CD4-positive, alpha-beta T cell treated with Interleukin-15 for 1 hour (primary cell): ENCODE measurements at places on chromosomes 16 and 17.

GRCh38 chr16:10965440-10966061, 21.2 kb downstream of the CLEC16A start:
- DNase-seq, result peak; percentile 39

GRCh38 chr17:50464736-50465135, 3.9 kb downstream of the CHAD start:
- no peak for DNase-seq

DNA sequence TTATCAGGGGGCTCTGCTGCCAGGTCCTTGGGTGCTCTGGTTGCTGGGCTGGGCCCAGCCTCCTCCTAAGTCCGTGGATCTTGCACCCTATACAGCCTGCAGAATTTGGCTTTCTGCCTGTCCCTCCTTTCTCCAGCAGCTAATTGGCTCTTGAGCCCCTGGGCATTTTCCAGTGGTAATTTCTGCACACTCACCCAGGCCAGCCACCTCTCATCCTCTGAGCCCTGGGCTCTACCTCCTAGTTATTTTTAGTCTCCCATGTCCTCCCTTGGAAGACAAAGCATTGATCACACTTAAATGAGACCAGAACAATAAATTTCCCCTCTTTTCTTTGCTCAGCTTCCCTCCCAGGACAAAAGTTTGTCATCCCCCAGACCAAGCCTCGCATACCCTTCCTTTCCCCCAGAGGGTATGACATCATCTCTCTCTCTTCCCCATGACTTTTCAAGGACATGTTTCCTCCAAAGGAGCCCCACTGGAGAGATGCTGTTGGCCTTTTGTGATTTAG, 38.1 kb downstream of the C17orf75 start:
- DNase-seq, result no peak

DNA sequence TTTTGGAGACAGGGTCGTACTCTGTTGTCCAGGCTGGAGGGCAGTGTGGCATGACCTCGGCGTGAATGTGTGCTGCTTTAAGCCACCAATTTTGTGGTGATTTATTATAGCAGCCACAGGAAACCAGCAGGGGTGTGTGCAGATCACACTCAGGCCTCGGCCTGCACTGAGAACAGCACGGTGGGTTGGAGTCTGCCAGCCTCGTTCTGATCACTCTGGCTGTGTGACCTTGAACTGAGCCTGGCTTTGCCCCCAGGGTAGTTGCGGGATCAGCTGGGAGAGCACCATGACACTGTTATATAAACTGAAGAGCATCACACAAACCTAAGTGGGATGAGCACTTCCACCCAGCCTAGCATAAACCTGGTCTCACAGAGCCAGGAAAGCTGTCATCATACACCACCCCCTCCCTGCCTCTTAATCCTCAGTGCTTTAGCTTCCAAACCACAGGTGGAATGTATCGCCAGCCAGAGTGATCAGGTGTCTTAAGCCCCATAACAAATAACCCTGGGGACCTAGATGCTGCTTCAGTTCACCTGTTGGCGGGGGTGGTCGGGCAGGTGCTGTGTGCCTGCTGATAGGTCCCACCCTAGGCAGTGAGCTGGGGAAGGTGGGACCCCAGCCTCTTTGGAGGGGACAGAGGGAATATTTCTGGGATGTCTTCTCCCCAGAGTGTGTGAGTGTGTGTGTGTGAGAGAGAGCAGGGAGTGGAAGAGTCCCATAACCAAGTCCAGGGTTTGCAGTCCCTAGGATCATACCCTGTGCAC, 28.6 kb upstream of the NDRG4 start:
- no peak for DNase-seq

- no peak for DNase-seq
These were observed 214.3 kb upstream of the CDH5 start for GRCh38 chr16:66152181-66152580.

- DNase-seq, result no peak
These were observed 43.7 kb upstream of the ZNF750 start for GRCh38 chr17:82883419-82884031.

DNA sequence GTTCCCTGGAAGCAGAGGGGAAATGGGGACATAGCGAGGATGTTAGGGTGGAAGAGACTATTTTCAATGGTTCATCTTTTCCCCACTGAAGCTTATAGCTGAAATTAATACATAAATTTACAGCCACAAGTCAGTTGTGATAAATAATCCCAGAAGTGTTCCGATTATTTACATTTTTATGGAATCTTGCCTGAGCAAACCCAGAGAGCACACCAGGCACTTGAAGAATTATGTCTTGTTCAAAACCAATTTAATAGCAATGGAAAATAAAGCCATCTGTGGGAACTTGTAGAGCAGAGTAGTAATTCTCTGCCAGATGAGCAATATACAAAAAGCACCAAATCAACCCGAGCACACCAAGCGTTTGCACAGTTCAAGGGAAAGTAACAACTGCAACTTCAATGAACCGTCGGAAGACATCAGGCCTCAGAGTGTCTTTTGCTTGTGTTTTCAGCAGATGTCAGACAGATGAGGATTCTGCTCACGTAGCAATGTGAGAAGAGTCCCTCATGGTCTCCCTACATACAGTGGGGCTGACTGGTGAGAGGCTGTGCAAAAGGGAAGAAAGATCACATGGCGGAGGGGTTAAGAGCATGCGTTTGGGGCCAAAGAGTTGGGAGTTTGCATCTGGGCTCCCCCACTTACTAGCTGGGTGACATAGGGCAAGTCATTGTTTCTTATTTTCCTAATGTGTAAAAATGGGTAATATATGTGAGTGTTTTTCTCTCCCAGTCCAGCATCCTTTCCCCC, 148.7 kb upstream of the HS3ST2 start:
- no peak for DNase-seq

DNA sequence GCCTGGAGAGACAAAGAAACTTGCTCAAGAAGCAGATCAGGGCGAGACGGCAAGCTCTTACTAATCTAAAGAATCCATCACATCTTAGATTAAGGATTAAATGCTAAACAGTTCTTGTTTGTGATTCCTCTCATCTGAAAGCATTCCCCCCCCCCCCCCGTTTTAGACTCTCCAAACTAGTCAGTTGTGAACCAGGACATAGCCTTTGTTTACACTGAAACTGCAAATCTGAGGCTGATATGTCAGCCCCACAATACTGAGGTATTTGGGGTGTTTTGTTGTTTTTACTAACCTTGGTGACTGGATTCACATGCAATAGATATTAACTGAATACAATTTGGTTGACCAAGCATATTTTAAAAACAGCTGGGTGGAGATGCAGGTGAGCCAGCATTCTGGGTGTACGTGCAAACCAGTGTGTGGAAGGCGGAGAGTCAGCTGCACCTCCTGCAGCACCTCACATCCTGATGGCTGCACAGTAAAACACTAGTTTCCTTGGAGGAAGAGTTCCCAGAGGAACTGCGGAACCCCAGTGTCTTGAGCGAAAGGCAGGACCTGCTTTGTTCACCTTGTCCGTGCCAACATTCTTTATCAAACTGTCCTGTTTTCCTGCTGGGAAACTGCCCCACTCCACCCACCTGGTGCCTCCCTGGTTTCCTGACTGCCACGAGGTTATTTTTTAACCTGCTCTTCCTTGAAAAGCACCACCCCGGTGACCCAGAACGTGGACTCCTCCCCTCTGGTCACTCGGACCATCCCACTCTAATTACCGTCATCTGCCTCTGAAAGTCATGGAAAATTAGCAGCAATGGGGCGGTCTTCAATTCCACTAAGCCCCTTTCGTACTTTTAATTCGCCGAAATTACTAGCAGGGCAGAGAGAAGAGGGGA, 1.2 kb upstream of the YPEL2 start:
- no peak for DNase-seq
